Skin of body (tissue), 3 donors: ENCODE measurements at places on chromosomes 4 and X.
A peak's percentile ranks its signal among the peaks of the same experiment; 100 is the strongest.

- no peak for DNase-seq
Measured at GRCh38 chrX:35841872-35842271, 43.7 kb downstream of the MAGEB16 start.

GRCh38 chr4:67685532-67685859, 15.5 kb downstream of the UBA6 start:
- no peak for DNase-seq

DNA sequence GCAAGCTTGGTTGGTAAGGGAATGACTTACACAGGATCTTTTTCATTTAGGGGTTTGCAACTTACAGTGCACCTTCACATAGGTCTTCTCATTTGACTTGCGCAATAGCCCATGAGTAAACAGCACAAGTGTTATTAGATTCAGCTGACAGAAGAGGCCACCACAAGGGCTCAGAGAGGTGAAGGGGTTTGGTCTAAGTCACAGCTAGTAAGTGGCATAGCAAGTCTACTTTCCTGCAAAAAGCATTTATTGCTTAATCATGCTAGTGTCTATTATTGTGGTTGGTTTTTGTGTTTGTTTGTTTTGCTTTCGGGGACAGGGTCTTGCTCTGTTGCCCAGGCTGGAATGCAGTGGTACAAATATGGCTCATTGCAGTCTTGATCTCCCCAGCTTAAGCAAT, 83.3 kb downstream of the SPRY1 start:
- DNase-seq = no peak

GRCh38 chrX:129931411-129932015, 25.5 kb downstream of the UTP14A start:
- DNase-seq = peak; percentile 84

DNA sequence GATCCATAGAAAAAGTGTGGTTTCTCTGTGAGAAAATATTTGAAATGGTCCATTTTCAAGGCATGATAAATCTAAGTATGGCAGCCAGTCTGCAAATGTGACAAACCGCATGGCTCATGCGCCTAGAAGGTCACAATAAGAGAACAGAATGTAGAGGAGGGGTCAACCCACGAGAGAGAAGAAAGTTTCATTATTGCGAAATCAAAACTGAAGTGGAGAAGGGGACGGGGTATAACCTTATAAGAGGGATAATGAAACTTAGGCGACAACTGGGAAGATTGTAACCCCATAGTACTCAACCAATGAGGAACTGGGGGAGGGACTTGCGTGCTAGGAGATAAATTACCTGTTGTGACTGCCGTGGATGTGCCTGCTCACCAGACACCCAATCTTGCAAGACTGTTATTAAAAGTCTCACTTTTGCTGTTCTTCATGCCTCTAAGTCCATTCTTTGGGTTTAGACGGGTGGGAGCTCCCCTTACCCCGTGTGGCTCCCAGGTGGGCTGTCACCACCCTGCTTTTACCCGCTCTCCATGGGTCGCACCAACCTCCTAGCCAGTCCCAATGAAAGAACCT, 21.3 kb upstream of the ZCCHC4 start:
- no peak for DNase-seq

- DNase-seq = peak; percentile 22
Measured at GRCh38 chrX:133838761-133839676, 146.4 kb downstream of the GPC3 start.
